ENCODE measurements at places on chromosomes 16 and 17.

DNA sequence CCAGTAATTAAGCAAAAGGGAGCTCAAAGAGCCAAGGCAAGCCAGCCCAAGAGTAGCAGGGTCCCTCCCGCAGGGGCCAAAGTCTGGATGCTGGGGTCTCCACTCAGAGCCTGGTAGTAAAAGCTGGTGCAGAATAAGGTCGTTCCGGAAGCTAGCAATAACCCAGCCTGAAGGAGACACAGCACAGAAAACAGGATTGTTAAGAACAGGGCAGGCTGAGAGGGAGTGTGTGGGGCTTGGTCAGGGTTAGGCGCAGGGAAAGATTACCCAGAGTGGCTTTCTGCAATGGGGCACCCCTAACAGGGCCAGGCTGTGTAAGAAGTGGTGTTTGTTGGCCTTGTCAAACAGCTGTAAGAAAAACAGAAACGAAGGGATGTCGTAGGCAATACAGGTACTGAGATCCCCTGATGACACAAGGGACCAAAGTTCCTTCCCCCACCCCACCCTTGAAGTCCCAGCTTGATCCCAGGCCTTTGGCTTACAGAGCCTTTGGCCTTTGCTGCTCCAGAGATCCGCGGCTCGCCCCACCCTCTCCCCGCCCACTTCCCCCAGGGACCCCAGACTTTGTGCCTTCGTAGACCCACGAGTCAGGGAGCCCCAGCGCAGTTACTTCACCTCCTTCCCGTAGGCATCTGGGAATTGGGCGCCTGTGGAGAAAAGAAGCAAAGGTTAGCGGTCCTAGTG lies 712 bp downstream of the TMEM256 start:
- no peak for DNase-seq

DNA sequence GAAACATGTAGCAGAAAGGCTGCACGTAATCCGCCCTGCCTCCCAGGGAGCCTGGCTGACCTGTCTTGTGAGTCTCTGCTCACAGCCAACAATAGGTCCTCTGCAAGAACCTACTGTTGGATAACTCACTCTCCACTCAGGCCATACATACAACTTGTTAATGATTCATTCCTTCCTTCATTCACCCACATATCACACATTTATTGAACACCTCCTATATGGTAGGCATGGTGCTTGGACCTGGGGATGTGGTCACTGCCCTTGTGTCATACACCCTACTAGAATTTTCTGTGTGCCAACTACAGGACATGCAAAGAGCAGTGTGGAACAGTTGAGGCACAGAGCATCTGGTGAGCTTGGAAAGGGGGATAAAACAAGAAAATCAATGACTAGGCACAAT lies 28.1 kb upstream of the HNF1B start:
- DNase-seq, result no peak

- DNase-seq, result no peak
Measured at GRCh38 chr16:13118091-13118490, 216.7 kb downstream of the SHISA9 start.

GRCh38 chr17:33385713-33386112 lies 92.6 kb upstream of the ASIC2 start:
- no peak for DNase-seq

All from NCI-H1436 treated with DMSO at 0.1 percent for 48 hours (cell line).